T-cell (primary cell): ENCODE measurements at places on chromosomes 3 and 15.

- H3K27ac ChIP-seq, result peak overlapping the region; percentile 79
- no peaks in the 10 kb centered on the region for H3K27me3 ChIP-seq
- H3K4me3 ChIP-seq, result no peak overlapping the region
- H3K36me3 ChIP-seq, result peaks cover 39% of the 10 kb centered on the region
- H3K4me1 ChIP-seq, result peaks cover 90% of the 10 kb centered on the region
- DNase-seq, result no peak
Measured at GRCh38 chr3:50241163-50241562, 5.2 kb downstream of the GNAI2 start.

DNA sequence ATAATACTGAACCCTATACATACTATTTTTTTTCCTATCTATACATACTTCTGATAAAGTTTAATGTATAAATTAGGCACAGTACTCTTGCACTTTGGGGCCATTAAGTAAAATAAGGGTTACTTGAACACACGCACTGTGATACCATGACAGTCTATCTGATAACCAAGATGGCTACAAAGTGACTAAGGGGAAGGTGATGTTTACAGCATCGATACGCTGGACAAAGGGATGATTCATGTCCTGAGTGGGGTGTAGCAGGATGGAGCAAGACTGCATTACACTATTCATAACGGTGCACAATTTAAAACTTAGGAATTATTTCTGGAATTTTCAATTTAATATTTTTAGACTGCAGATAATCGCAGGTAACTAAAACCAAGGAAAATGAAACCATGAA is 30.0 kb upstream of the SLC2A2 start:
- H3K36me3 ChIP-seq, result peaks cover 4% of the 10 kb centered on the region
- DNase-seq, result no peak
- H3K4me3 ChIP-seq, result no peak overlapping the region
- no peaks in the 10 kb centered on the region for H3K4me1 ChIP-seq
- H3K27ac ChIP-seq, result no peak overlapping the region
- H3K27me3 ChIP-seq, result no peaks in the 10 kb centered on the region

DNA sequence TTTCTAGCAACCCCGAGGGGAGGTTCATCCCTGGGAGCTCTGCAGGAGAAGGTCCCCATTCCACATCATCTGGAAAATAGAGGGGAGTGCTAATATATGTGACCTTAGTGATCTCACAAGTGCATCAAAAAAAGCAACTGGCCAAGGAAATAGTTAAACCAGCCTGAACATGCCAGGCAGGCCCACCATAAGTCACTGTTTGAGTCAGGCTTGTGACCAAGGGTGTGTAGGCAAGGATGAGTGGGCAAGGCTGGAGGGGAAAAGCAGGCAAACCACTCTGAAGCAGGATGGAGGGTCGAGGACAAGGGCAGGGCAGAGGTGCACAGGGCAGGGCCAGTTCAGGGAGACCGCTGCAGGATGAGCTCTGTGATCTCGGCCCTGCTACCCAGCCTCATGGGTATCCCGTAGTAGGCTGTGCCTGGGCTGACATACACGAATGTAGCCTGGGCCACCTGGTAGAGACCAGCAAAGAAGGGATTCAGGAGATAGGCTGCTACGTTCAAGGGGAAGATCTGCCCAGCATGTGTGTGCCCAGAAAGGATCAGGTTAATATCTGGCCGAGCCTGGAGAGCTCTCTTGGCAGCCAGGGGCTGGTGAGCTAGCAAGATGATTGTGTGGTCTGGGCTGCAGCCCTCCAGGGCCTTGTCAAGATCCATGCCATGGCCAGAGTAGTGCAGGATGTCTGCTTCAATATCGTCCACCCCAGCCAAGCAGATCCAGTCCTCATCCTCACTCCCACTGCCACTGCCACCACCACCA is 4.3 kb downstream of the GLB1 start:
- H3K27ac ChIP-seq, result no peak overlapping the region
- no peaks in the 10 kb centered on the region for H3K36me3 ChIP-seq
- H3K4me1 ChIP-seq, result peaks cover 11% of the 10 kb centered on the region
- no peaks in the 10 kb centered on the region for H3K27me3 ChIP-seq

- H3K4me3 ChIP-seq, result no peak overlapping the region
- no peak overlapping the region for H3K27ac ChIP-seq
- no peak for DNase-seq
- H3K4me1 ChIP-seq, result no peaks in the 10 kb centered on the region
- H3K36me3 ChIP-seq, result no peaks in the 10 kb centered on the region
Measured at GRCh38 chr15:73787621-73788020, 34.5 kb upstream of the INSYN1 start.

GRCh38 chr15:73293773-73294172 is 75.0 kb downstream of the HCN4 start:
- H3K27ac ChIP-seq, result no peak overlapping the region
- no peaks in the 10 kb centered on the region for H3K4me1 ChIP-seq
- H3K27me3 ChIP-seq, result no peaks in the 10 kb centered on the region
- no peak for DNase-seq
- H3K4me3 ChIP-seq, result no peak overlapping the region
- H3K36me3 ChIP-seq, result no peaks in the 10 kb centered on the region

- H3K4me1 ChIP-seq, result peaks cover 34% of the 10 kb centered on the region
- H3K36me3 ChIP-seq, result no peaks in the 10 kb centered on the region
- peak; percentile 13 for DNase-seq
Measured at GRCh38 chr15:66252685-66253417, 699 bp downstream of the MEGF11 start.

- DNase-seq, result no peak
- no peak overlapping the region for H3K27ac ChIP-seq
- no peaks in the 10 kb centered on the region for H3K27me3 ChIP-seq
- no peaks in the 10 kb centered on the region for H3K36me3 ChIP-seq
- no peaks in the 10 kb centered on the region for H3K4me1 ChIP-seq
- H3K4me3 ChIP-seq, result no peak overlapping the region
Measured at GRCh38 chr15:87874896-87875711, 381.4 kb downstream of the NTRK3 start.

DNA sequence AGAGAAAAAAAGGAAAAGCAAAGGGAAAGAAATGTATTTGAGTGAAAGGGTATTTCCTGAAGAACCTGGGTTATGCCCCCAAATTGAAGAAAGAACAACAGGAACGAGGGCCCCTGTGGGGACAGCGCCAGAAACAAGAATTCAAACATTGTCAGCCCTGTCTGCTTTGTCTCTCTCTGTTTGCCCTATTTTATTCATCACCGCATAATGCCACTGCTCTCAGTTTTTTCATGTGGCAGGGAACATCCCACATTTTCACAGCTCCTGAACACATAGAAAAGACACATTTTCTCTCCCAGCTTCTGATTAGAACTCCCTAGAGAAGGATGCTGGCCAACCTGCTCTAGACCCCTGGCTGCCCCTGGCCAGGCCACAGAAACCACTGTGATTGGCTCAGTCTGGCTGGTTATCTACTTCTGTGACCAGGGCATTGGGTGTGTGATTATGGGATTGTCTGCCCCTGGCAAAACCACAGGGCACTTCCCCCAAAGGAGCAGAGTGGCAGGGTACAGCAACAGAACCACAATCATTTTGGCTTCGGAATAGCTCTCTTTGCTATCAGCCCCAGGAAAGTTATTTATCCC is 31.3 kb upstream of the CCDC54 start:
- no peak for DNase-seq
- no peaks in the 10 kb centered on the region for H3K27me3 ChIP-seq
- no peak overlapping the region for H3K27ac ChIP-seq
- H3K4me1 ChIP-seq, result no peaks in the 10 kb centered on the region
- no peak overlapping the region for H3K4me3 ChIP-seq
